Stimulated activated CD4-positive, alpha-beta T cell treated with anti-CD3 and anti-CD28 coated beads, Interleukin-4, amount 100 ng/mL, for 4 hours (primary cell): ENCODE measurements at places on chromosomes 1 and 21.

DNA sequence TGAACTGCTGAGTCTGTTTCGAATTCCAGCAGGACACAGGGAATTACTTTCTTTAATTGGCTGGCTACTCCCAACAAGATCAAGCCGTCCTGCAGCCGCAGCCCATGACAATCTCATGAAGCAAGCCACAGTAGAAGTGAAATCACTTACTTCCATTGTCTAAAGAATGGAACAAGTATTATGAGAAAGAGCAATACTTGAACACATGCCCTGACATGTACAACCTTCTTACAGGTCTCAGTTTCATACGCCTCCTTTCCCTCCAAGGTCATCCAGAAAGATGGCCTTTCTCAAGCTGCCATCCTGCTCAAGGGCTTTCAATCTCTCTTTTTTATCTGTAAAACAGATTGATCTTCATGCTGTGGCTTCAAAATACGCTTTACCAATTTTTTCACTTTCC lies 85.1 kb downstream of the PCSK9 start:
- no peak for DNase-seq

GRCh38 chr1:182614796-182615454 lies 10.7 kb upstream of the RGS16 start:
- peak; percentile 56 for DNase-seq

DNA sequence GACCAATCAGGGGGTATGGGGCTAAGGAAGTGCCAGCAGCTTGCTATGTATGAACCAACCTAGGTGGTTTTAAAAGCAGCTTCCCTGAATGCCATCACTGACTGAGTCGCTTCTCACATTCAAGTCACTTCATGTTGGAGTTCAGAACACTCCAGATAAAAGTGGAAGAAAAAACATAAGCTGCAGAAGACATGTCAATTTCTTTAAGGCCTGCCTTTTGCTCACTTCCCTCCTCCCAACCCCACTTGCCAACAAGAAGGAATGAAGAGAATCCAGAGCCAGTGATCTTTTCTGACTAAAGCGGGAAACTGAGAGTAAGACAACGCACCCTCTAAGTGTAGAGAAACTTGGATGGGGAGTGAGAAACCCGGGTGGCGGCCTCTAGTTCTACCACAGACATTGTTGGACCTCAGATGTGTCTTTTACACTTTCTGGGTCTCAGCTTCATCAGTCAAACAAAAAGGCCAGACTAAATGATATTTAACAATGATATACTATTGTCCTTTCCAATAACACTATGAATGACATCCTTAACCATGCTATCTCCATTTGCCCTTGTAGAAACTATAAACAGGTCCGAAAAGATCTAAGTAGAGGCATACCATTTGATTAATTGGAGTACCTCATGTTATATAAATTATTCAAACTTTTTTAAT lies 54.1 kb downstream of the LUZP1 start:
- no peak for DNase-seq

DNA sequence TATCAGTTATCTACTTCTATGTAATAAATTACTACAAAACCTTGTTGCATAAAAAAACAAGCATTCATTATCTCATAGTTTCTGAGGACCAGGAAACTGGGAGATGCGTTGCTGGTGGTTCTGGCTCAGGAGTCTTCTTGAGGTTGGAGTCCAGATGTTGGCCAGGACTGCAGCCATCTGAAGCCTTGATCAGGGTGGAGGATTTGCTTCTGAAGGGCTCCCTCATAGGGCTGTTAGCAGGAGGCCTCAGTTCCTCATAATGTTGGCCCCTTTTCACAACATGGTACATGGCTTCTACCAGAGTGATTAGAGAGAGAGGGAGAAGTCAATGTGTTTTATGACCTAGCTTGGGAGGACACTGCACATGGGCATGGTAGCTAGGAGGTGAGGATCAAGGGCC lies 137.4 kb downstream of the CNIH3 start:
- no peak for DNase-seq

DNA sequence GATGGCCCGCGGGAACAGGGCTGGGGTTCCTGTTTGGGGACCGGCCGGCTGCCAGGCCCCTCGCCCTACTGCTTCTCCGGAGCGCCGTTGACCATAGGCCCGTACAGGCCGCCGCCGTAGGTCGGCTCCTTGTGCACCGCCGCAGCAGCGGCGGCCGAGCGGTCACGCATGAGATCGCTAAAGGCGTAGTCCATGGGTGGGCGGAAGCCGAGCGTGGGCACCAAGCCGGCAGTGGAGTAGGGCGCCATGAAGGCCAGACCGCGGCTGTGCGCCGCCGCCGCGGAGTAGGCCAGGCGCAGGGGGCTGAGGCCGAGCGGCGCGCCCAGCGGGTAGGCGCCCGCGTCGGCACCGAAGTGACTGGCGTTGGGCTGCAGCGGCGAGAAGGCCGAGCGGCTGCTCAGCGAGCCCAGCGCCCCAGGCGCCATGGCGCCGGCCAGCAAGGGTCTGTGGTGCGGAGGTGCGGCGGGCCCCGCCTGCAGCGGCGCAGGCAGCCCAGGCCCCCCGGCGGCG lies 4.6 kb downstream of the DMRTA2 start:
- no peak for DNase-seq

DNA sequence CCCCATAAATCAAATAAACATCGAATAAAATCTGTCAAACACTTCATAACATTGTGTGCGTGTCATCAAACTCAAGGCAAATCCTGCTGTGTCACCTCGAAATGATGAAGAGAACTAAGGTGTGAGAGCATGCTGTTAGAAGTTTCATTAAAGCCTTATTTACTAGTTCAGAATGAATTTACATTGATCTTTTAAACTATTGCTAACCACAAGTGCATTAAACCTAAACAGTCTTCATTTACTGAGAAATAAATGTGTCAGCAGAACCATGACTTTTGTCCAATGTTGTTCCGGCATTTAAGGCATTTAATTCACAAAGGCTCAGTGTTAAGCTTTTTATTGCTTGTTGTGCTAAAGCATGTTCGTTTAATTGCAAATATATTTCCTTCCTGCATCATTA lies 474.4 kb downstream of the SETD4 start:
- no peak for DNase-seq

DNA sequence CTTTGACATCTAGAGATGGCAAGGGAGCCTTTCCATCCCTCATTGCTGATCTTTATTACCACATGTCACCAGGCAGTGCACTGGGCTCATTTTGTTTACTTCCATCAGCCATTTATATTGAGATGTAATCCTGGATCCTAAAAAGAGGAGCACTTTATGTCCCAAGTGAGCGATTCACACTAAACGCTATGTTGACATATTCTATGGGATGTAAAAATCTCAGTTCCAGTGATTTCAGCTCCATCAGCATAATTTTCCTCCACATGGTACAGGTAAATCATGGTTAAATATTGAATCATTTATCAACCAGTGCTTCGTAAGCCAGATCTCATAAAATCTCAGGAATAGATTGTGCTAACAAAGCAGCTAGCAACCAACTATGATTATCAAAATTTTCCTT lies 634.8 kb upstream of the PLXNA2 start:
- no peak for DNase-seq

DNA sequence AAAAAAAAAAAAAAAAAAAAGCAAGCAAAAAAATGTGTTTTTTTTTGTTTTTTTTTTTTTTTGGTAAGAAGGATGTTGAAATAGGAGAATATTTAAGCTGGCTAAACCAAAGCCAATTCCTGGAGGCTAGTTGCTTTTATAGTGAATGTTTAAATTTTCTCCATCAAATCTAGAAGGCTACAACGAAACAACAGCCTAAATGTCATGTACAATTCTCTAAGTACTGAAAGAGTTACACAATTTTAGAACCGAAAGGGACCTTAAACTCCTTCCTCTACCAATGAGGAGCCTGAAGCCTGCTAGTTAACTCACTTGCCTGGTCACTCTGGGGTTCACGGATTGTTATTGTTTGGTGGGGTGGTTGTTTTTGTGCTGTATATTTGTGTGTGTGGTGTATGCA lies 3.5 kb downstream of the WLS start:
- no peak for DNase-seq

DNA sequence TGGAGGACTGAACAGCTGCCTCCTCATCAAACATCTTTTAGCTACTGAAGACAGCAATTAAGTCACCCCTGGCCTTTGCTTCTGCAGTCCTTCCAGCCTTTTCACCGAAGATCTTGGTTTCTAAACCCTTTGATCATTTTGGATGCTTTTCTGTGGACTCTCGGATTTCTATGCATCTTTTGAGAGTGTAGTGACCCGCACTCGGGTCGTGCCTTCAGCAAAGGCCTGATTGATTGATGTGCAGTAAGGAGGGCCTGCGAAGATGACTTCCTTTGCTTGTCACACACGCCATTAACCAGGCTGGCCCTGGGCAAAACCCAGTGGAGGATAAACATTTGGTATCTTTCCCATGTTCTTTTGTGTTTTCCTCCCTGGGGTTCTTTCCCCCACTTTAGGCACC lies 157.5 kb upstream of the CD34 start:
- no peak for DNase-seq

DNA sequence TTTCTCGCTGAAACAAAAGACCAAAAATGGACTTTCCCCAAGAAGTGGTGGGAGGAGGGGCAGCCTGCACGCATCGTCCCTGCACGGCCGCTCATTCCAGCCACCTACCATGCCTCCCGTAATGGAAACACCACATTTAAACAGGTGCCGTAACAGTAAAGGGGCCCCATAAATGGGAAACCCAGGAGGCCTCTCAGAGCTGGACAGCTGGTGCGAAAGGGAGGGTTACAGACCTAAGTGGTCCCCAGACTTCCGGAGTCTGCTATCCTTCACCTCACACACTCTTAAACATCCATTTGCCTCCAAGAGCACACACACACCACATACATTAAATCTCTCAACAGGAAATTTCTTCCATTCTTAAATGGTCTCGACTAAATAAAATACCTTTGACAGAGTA lies 120.7 kb upstream of the SOD1 start:
- no peak for DNase-seq

GRCh38 chr1:41576620-41577019 lies 92.1 kb upstream of the EDN2 start:
- DNase-seq, result no peak

- no peak for DNase-seq
These were observed 3.4 kb downstream of the SLC26A9 start for GRCh38 chr1:205939690-205940330.

- DNase-seq, result no peak
These were observed 123.0 kb downstream of the DYRK1A start for GRCh38 chr21:37489553-37489952.

GRCh38 chr1:171644805-171645483 lies 7.5 kb downstream of the MYOC start:
- peak; percentile 38 for DNase-seq
